ENCODE measurements at places on chromosomes 12 and 14.

DNA sequence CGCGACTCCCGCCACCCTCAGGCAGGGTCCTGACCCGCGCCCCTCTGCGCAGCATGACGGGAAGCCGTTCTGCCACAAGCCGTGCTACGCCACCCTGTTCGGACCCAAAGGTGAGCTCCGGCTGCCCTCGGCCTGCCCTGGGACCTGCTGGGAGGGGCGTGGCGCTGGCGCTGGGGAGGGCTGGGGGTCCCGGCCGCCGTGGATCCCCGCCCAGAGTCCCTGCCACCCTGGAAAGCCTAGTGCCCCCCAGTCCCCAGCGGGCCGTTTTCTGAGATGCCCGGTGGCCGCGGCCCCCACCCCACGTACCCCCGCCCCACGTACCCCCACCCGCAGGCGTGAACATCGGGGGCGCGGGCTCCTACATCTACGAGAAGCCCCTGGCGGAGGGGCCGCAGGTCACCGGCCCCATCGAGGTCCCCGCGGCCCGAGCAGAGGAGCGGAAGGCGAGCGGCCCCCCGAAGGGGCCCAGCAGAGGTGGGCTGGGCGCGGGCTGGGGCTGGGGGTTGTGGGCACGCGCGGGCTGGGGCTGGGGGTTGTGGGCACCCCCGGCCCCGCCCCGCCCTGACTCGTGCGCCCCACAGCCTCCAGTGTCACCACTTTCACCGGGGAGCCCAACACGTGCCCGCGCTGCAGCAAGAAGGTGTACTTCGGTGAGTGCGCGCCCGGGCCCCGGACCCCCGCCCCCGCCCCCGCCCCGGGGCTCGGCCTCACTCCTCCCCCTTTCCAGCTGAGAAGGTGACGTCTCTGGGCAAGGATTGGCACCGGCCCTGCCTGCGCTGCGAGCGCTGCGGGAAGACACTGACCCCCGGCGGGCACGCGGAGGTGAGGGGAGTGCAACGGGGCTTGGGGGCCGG, 4.0 kb downstream of the CRIP2 start:
- DNase-seq, result no peak

GRCh38 chr14:59251811-59252771, 63.6 kb downstream of the DAAM1 start:
- no peak for DNase-seq

GRCh38 chr14:105933238-105933637, 406.9 kb downstream of the TMEM121 start:
- DNase-seq, result no peak

DNA sequence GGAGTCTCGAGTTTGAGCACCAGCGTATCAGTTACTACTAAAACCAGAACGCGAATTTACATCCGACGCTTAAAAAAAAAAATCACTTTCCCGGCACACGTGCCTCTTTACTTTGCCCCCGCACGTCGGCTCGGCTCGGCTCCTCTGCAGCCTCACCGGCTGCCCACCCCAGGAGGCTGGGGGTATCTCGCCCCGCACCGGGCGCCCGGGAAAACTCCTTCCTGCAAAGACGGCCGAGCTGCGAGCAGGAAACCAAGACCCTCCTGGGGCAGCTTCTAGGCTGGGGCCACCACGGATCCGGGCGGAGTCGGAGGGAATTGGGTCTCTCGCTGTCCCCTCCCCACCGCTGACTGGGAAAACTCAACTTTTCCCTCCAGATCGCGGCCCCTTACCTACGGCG, 610 bp downstream of the VSIG10 start:
- DNase-seq, result no peak

GRCh38 chr12:29709496-29710040, 74.2 kb downstream of the TMTC1 start:
- no peak for DNase-seq

- no peak for DNase-seq
Measured at GRCh38 chr12:66258011-66258410, 44.3 kb upstream of the HELB start.

GRCh38 chr12:27474344-27474743, 27.8 kb downstream of the SMCO2 start:
- no peak for DNase-seq

DNA sequence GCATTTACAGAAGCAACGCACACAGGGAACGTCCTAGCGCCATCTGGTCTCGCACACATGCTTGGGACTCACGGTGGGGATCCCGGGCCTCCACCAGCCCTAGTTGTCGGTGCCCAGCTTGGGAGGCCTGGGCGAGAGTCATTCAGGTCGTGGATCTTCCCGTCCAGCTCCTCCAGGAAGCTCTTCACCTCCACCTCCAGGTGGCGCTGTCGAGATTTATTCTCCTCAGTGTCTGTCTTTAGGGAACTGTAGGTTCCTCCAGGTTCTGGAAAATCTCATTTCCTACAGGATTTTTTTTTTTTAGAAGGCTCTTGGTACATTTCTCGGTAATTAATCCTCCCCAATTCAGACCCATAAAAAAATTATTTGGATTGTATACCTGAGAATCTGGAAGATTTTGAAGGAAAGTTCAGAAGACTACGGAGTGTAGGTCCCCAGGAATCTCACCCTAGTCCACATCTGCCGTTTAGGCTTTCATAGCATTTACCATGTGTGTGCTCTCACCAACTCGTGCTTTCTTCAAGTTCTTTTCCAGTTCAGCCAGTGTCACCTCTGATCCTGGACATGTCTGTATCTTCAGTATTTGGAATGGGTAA, 910.0 kb downstream of the TMEM121 start:
- peak; percentile 36 for DNase-seq

DNA sequence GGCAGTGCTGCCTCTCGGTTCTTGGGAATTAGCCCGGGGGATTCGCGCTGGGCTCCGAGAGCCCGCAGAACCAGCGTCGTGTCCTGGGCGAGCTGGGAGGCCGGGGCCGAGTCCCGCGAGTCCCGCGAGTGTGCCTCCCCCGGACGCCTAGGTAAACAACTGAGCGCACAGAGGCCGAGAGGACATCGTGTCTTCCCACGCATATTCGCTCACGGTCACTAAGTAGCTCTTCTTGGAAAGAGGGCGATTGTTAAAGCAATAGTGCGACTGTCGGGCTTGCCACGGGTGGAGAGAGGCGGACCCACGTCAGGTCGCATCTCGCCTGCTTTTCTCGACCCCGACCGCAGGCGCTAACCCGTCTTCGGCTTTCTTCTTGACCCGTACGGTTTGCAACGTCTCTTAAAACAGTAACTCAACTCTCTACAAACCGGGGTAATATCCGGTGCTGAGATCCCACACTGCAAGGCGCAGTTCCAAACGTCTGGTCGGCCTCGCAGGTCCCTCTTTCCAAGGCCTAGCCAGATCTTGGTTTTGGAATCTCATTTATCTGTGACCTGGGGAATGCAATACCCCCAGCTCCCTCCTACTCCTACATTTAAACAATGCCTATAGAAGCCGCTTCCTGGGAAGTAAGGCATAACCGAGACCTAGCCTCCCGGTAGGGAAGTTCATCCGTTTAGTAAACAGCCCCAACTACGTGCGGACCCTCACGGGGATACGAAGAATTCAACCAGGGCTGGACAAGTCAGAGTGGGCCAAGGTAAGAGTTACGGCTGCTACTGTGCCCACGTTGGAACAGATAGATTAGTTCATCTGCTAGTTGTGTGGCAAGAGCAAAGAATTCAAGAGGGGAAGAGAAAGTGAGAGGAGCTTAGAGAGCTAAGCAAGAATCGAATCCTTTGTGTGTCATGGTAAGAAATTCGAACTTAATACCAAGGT, 736 bp upstream of the PHLDA1 start:
- no peak for DNase-seq

GRCh38 chr12:44889162-44889561, 13.0 kb upstream of the NELL2 start:
- no peak for DNase-seq

- no peak for DNase-seq
Measured at GRCh38 chr12:8950221-8950527, 729 bp upstream of the M6PR start.

DNA sequence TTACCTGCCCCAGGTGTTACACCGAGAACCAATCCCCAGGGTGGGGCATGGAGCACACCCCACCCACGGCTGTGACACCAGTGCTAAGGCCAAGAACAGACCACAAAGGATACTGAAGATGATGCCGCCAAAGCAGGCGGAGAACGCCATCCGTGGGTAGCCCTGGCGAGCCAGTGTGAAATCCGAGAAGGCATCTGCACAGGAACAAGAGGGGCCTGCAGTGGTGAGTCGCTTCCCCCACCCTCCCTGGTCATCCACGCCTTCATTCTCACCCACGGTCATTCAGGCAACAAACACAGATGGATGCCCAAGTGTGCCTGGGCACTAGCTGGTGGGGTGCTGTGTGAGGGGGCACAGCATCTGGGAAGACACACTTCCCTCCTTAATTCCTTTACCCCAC, 28.5 kb downstream of the SLC8B1 start:
- no peak for DNase-seq

GRCh38 chr14:75709207-75709812, 48.3 kb downstream of the TTLL5 start:
- peak; percentile 42 for DNase-seq

DNA sequence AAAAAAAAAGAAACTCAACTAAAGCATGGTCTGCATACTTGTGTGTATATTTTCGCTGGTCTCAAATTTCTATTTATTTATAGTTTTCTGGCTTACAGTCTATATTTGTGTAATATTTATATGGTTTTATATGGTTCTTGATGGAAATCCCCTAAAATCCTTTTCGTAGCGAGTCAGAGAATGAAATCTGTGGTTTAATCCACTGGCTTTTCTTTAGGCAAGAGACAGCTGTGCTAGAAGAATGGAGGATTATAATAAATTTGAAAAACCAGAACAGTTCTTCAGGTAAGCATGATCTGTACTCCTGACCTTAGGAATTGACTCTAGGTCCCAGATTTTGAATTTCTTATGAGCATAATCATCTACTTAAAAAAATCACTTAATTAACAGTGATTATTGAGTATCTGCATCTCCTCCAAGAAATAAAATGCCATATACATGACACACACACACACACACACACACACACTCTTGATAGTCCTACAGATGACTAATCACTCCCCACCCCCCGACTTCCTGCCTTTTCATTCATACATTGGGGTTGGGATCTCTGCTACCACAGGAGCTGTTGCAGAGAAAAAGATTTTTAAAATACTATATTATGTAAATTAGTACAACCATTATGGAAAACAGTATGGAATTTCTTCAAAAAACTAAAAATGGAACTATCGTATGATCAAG, 113.4 kb downstream of the CRADD start:
- DNase-seq, result no peak

DNA sequence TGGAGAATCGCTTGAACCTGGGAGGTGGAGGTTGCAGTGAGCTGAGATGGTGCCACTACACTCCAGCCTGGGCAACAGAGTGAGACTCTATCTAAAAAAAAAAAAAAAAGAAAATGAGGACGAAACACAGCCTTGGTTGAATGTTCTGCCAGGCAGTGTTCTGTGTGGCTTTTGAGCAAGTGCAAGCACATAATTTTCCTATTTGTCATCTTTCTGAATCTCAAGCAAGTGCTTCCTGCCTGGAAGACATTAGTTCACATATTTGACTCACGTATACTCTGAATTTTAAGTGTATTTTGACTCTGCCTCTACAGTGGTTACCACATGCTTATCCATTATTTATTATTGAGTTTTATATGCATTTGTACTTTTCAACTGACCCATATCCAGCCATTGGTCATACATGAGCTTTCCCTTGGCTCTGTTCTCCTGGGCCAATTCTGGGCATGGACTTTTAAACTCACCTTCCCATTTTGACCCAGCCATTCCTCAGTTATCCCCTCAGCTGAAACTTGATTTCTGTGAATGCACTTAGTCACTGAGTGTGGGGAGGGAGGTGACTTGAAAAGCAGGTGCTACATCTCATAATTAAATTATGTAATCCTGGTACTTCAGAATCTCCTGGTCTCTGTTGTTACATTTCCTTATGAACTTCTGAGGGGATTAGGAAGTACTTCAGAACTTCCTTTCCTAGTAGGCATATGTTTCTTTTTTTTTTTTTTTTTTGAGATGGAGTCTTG, 8.1 kb downstream of the OR10G2 start:
- DNase-seq, result no peak

GRCh38 chr12:89347325-89347829, 4.9 kb downstream of the DUSP6 start:
- no peak for DNase-seq

- no peak for DNase-seq
Measured at GRCh38 chr12:133026996-133027395, 10.3 kb upstream of the ZNF84 start.

DNA sequence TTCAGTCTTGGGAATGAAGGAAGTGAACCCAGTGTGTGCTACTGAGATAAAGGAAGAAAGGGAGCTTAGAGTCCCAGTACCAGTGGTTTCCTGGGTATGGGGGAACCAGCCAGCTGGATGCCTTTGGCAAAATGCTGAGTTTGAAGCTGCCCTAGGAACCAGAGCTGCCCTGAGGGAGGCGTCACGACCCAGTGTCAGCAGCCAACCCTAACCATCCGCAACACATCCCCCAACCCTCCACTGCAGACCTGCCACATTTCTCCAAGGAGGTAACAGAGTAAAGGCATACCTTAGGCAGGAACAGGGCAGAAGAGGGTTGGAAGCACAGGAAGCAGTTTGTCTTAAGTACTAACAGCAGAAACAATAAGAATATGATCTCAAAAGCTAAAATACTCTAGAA, 28.6 kb downstream of the PRDM4 start:
- no peak for DNase-seq

DNA sequence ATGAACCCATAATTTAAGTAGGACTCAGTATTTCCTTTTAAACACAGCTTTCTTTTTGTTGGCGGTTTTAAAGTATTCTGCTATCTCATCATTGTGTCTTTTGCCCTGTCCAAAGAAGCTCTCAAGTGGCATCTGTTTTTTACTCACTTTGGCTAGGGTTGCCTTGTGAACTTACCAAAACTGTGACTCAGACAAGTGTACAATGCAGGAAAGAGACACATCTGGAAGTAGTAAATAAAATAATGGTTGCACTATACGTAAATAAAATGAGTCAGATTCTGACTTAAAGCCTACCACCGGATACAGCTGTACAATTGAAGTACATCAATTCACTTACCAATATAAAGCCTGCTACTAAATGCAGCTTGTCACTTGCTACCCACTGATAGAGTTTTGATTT, 619.2 kb upstream of the LRFN5 start:
- DNase-seq, result no peak

DNA sequence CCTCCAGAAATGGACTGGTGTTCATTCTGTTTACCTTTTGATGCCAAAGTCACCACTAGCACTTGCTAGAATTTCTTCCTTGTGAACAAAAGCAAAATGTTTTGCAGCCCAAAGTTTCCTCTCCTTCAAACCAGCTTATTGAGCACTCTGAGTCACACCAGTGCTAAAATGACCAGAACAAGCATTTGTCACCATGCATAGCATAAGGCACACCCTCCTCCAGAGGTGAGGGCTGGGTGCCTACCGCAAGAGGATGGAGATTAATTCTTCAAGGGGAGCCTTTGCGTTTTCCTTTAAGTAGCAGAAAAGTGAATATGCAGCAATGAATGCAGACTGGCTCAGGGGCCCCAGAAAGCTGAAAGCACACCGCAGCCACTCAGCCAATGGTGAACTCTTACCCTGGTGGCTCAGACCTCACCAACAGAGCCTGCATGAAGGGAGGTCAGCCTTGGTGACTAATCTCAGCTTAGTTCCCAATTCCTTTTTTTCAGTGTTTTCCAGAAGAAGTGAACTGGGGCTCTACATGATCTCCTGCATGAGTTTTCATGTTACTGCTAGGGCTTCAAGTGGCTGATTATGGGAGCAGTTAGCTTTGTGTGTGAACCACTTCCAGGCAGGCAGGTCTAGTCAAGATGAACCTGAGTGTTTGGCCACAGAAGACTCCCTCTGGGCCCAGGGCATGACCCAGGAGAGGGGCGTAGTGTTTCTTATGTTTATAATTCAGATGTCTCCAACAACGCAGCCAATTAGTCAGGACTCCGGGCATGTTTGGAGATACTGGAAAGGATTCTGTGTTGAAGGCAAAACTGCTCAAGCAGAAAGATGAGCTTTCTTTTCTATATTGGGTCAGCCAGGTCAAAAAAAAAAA, 96.3 kb downstream of the PAX9 start:
- no peak for DNase-seq
